CD8-positive, alpha-beta memory T cell (primary cell): ENCODE measurements at places on chromosomes 3 and 15. TPM values are rescaled to one million over a fixed set of nuclear protein-coding genes. Genes with fewer than 3 reads are reported as not detected.

DNA sequence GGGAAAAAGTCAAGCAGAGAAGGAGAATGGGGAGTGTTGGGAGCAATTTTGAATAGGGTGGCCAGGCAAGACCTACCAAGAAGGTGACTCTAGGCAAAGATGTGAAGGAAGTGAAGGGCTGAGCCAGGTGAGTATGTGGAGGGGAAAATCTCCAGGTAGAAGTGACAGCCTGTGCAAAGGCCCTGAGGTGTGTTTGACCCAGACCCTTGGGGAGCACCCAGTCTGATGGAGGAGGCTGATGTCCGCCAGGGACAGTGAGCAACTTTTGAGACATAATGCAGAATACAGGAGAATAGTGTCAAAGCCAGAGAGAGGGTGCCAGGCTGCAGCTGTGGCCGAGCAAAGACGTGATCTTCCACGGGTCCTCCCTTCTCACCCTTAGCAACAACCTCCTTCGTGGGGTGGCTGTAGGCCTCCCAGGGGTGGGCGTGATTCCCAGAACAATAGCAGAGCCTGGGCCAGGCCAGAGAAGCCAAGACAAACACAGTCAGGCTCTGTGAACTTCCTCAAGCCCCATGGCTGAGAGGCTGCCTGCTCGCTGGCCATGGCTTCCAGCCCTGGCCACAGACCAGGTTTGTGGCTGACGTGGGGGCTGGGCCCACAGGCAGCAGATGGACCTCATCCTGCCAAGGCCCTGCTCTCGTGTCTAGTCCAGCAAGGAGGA, 58.1 kb downstream of the SLC6A6 start:
- H3K27me3 ChIP-seq, result no peaks in the 10 kb centered on the region
- DNase-seq, result no peak
- no peak overlapping the region for H3K27ac ChIP-seq
- peaks cover 10% of the 10 kb centered on the region for H3K36me3 ChIP-seq
- no peaks in the 10 kb centered on the region for H3K4me1 ChIP-seq

GRCh38 chr3:48587686-48588085, 7.4 kb downstream of the COL7A1 start:
- H3K4me3 ChIP-seq, result no peak overlapping the region
- H3K4me1 ChIP-seq, result no peaks in the 10 kb centered on the region
- no peak overlapping the region for H3K27ac ChIP-seq
- no peaks in the 10 kb centered on the region for H3K36me3 ChIP-seq

DNA sequence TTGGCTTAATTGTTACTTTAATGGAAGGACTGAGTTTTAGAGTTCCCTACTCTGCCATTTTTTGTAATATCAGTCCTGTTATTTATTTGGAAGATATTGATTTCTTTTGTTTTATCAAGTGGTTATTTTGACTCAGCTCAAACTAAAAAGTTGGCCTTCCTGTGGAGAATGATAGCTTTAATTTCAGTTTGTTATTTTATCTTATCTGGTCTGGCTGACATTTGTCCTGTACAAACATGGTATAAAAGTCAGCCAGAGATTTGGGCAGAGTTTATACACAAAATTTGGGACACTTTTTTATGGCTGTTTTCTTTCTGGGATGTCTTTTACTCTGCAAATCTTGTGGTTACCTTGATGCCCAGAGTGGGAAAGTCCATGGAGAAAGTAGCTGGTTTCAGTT, 41.4 kb upstream of the DNAJC19 start:
- no peaks in the 10 kb centered on the region for H3K27me3 ChIP-seq
- DNase-seq, result no peak
- no peak overlapping the region for H3K4me3 ChIP-seq
- H3K36me3 ChIP-seq, result no peaks in the 10 kb centered on the region
- no peaks in the 10 kb centered on the region for H3K4me1 ChIP-seq
- H3K27ac ChIP-seq, result no peak overlapping the region

DNA sequence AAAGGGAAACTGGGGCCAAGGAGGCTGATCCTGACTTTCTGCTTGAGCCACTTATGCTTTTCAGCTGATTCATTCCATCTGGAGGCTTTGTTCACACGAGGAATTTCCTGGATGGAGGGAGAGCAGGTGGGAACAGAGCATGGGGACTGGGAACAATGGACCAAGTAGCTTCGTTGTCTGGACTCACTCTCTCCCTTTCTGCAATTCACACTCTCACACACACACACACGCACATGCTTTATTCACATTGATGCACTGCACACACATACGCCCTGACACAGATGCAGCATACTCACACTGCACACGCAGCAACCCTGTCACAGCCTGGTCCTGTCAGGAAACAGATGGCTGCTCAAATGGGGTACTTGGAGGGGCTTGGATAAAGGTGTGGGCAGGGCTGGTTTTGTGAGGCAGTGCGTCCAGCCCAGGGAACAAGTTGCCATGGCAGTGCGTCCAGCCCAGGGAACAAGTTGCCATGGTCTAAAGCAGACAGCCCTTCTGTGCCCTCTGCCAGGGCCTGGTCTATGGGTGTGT, 19.8 kb upstream of the CHCHD6 start:
- no peak overlapping the region for H3K4me3 ChIP-seq
- H3K27me3 ChIP-seq, result no peaks in the 10 kb centered on the region
- no peak for DNase-seq
- no peaks in the 10 kb centered on the region for H3K4me1 ChIP-seq

- H3K27me3 ChIP-seq, result no peaks in the 10 kb centered on the region
- no peak overlapping the region for H3K27ac ChIP-seq
- H3K4me1 ChIP-seq, result no peaks in the 10 kb centered on the region
- no peaks in the 10 kb centered on the region for H3K36me3 ChIP-seq
- H3K4me3 ChIP-seq, result no peak overlapping the region
These were observed 47.1 kb downstream of the FAH start for GRCh38 chr15:80199869-80200268.

DNA sequence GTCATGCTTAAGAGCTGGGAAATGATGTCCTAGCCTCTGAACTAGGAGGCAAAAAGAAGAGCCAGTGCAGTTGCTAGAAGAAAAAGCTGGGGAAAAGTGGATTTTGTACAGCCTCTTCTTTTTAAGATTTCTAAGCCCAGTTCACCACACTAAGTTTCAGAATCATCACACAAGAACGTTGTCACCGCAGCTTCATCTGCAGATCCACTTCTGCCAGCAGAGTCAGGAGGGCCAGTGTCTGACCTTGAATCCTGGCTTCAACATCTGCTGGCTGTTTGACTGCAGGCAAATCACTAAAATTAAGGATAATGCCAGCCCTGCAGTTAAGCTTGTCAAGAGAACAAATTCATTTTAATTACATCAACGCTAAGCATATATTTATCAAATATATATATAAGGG, 36.2 kb downstream of the HDC start:
- no peak overlapping the region for H3K4me3 ChIP-seq
- DNase-seq, result no peak
- H3K36me3 ChIP-seq, result no peaks in the 10 kb centered on the region
- H3K27ac ChIP-seq, result no peak overlapping the region

- no peaks in the 10 kb centered on the region for H3K36me3 ChIP-seq
- DNase-seq, result no peak
- H3K4me3 ChIP-seq, result no peak overlapping the region
- no peaks in the 10 kb centered on the region for H3K4me1 ChIP-seq
- no peaks in the 10 kb centered on the region for H3K27me3 ChIP-seq
These were observed 217.7 kb downstream of the MEX3B start for GRCh38 chr15:81828135-81828534.

GRCh38 chr3:46544771-46545503, 21.2 kb downstream of the LRRC2 start:
- H3K36me3 ChIP-seq, result no peaks in the 10 kb centered on the region
- peaks cover 21% of the 10 kb centered on the region for H3K4me1 ChIP-seq
- DNase-seq, result no peak
- H3K4me3 ChIP-seq, result no peak overlapping the region

Gene PROK2
- 0.28 TPM for total RNA-seq

Gene FRMD4B
- 41.1 TPM for total RNA-seq

Gene EFHB
- total RNA-seq, result 0.39 TPM

Gene MGLL
- total RNA-seq, result 5.3 TPM

Gene GABPB1
- total RNA-seq, result 45.7 TPM

Gene LRRC34
- 2.5 TPM for total RNA-seq

Gene MYO5C
- total RNA-seq, result 0.18 TPM

Gene CHRD
- not detected for total RNA-seq

Gene PPM1L
- 4.4 TPM for total RNA-seq
